Stimulated activated CD4-positive, alpha-beta T cell treated with anti-CD3 and anti-CD28 coated beads, Interleukin-1b, Interleukin-23, amount 100 ng/mL, for 48 hours (primary cell): ENCODE measurements at places on chromosomes 16 and 17.

DNA sequence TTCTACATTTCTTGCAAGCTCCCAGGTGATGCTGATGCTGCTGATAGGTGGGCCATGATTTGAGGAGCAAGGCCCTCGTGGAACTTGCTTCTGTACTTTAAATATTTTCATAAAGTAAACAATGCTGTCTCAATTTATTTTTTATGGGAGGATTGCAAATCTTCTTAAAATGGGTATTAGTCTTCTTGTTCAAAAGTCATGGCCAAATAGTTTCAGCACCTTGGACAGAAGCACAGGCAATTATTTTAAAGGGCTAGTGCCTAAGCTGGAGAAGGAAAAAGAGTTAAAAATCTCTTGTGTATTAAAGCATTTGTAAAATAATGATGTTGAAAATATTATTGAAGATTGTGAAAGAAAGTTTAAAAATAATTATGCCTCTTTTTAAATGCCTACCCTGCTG lies 50.5 kb downstream of the GPR139 start:
- no peak for DNase-seq

- no peak for DNase-seq
These were observed 21.4 kb upstream of the SPACA3 start for GRCh38 chr17:32970281-32970680.

DNA sequence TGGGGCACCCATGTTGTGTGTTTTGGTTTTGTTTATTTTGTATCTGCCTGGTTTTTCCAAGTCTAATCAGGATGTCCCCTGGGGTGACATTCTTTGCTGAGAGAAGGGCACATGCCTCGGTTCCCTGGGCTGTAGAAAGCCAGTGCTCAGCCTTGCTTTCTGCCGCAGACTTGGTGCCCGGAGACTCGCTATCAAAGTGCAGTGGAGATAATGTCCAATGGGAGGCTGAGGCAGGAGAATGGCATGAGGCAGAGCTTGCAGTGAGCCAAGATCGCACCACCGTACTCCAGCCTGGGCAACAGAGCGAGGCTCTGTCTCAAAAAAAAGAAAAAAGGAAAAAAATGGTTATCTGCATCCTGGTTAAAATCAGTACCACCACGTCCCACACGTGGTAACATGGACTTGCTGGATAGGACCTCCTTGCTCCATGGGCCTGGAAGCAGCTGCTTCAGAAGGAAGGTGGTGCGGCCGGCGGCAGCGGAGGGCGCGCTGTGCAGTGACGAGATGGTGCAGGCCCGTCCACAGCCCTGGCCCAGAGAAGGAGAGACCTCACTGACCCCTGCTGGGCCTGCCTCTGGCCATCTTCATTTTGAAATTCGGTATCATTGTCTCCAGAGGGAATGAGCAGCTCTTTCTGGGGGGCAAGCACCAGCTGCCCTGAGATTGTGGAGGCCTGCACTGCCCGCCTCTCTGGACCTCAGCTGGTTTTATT lies 19.3 kb upstream of the IL17C start:
- DNase-seq: no peak

DNA sequence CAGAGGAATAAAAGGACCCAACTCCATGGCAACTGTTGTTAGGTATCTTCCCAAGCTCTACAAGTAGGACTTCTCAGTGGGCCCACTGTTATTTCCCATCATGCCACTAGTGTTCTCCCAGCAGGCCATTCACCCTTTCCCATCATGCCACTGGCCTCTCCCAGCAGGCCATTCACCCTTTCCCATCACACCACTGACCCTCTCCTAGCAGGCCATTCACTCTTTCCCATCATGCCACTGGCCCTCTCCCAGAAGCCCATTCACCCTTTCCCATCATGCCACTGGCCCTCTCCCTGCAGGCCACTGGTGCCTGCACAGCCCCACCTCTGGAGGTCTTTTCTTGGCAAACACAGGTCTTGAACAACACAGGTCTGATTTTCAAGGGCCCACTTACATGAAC lies 36.3 kb downstream of the IFT140 start:
- DNase-seq: no peak

DNA sequence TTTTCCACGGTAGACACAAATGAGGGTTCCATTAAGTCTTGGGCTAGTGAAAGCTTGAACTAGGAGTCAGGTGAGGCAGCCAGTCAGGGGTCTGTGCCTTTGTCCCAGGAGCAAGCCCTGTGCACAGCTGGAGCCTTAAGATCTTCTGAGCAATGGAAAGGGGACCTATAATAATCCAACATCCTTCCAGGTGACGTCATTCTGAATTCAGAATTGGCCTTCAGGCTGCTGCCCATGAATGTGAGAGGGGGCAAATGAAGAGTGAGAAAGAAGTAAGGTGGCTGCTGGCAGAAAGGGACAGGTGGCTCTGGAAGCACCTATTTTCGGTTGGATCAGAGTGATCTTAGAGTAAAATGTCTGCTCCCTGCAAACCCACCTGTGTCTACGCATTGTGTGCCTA lies 488.1 kb upstream of the CDH5 start:
- no peak for DNase-seq

DNA sequence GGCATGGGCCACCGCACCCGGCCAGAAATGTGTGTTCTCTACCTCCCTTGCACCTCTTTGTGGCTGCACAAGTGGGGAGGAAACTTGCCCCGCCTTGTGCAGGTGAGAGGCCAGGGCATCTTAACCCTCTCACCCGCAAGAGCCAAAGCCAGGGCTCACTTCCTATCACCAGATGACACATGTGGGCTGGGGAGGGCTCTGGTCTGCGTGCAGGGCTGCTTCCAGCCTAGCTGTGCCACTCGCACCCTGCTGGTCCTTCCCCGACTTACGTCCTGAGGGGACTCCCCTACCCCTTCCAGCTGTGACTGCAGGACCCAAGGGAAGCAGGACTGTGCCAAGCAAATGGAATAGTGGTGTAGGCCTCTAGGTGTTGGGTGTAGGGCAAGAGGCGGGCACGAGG lies 6.9 kb downstream of the MIEF2 start:
- no peak for DNase-seq

DNA sequence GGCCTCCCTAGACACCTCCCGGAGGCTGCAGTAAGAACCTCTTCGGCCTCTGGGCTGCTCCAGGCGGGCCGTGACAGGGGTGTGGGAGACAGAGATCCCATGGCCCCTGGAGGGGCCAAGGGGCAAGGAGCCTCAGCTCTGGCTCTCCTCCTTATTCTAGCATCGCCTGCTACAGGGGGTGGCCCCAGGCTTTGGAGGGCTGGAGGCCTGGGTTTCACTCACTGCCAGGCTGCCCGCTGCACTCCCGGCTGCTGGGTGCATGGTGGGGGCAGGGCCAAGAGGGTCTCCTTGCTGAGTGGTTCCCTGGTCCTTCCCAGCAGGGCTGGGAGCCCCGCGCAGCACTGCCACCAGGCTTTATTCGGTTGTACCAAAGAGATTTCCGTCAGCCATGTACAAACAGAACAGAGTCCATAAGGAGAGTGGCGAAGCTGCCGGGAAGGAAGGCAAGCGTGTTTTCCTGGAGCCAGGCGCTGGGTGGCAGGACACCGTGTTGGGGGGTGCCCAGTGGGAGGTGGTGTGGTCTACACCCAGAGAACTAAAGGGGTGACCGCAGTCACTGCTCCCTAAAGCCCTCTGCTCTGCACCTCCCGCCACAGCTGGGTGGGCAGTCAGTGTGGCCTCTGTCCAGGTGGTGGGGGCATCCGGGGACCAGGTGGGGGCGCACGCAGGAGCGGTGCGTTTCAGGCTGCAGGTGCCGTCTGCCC lies 2.0 kb downstream of the NPB start:
- no peak for DNase-seq

DNA sequence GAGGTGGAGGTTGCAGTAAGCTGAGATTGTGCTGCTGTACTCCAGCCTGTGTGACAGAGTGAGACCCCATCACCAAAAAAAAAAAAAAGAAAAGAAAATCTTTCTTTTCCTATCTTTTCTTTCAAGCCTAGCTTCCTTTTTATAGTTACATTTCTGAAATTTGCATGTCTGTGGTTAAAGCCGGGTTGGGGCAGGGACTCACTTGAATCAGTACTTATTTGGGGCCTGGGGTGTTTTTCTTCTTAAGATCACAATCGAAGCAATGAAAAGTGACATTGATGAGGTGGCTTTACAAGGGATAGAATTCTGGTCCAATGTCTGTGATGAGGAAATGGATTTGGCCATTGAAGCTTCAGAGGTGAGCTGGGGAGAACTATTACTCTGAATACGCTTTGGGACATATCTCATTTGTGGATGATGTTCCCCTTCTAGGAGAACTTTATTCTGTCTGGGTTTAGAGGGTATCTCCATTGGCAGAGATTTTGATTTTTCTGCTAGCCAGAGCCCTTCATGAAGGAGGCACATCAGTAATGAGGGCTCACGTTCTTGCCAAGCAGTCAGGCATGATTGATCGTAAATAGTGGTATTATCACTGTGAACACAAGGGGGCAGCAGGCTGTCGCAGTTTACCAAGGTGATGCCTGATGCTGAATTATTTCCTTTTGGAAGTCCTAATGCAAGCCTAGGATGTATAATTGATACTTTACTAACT lies 14.3 kb downstream of the KPNB1 start:
- DNase-seq: peak; percentile 52

GRCh38 chr17:65914784-65915342 lies 277.1 kb downstream of the CEP112 start:
- no peak for DNase-seq

GRCh38 chr17:15501793-15502192 lies 34.4 kb upstream of the CDRT4 start:
- DNase-seq: no peak

DNA sequence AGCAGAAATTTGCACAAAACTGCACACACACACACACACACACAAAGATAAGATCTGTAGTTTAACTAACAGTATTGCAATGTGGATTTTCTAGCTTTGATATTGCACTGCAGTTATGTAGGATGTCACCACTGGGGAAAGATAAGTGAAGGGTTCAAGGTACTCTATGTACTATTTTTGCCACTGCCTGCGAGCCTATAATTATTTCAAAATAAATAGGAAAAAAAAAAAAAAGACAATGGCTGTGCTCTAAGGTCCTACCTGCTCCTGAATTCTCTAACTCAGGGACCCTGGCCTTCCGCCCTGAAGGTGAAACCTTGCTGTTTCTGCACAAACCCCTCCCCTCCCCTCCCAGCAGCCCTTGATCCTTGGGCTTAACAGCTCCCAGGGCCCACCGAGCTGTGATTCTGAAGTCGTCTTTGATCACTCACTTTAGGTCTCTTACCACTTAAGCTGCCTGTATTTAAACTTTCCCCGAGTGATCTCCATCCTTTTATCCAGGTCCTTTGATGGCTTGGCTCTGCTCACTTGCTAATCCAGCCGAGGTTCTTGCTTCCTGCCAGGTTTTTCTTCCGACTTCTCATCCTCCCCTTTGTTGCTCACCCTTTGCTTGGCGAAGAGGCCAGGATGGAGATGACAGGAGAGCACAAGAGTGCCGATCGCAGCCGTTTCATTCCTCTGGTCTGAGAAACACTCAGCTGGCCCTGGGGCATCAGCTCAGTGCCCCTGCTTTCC lies 37.7 kb downstream of the TMEM114 start:
- no peak for DNase-seq

DNA sequence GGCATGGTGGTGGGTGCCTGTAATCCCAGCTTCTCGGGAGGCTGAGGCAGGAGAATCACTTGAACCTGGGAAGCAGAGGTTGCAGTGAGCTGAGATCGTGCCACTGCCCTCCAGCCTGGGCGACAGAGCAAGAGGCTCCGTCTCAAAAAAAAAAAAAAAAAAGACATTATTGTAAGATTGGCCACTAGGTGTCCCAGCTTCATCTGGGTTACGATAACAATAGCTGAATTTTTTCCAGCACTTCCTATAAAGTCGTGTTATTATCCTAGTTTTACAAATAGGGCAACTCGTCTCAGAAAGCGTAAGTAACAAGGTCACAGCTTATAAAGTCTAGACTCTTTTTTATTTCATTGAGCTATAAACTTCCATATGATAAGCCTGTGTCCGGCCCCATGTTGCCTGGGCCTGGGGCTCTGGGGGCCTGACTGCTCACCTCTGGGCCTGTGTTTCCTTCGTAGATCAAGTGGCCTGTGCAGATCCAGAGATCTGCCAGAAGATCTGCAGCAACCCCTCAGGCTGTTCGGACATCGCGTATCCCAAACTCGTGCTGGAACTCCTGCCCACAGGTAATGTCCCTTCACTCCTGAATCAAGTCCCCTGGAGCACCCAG lies 60.5 kb downstream of the SLC5A11 start:
- DNase-seq: no peak

GRCh38 chr17:3906881-3907280 lies 9.4 kb downstream of the P2RX1 start:
- no peak for DNase-seq

GRCh38 chr16:13076878-13077277 lies 175.5 kb downstream of the SHISA9 start:
- DNase-seq: no peak

DNA sequence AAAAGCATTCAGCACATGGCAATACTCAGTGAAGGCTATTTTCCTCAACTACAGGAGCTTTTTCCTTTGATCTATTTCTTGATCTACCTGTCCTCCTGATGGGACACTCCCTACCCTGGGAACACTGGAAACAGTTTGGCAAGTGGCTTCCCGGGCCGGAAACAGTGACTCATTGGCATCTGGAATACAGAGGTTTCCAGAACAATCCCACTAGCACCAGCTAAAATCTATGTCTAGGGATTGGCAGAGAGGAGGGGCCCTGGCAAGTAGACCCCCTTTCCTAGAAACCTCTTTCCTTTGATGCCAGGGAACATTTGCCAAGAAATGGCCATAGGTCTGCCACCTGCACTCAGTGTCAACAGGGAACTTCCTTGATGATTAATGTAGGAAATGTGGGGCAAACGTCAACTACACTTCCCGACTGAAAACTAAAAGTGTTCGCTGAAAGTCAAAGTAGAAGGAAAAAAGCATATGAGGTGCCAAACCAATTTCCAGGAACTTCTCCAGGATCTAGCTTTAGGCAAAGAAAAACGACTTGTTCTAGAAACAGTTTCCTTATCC lies 30.4 kb upstream of the FBXW10B start:
- no peak for DNase-seq
